ENCODE measurements at places on chromosomes 2 and 18.

GRCh38 chr2:174779361-174779928 lies 15.2 kb upstream of the CHRNA1 start:
- DNase-seq: no peak

GRCh38 chr2:156110890-156111289 lies 221.6 kb downstream of the NR4A2 start:
- no peak for DNase-seq

DNA sequence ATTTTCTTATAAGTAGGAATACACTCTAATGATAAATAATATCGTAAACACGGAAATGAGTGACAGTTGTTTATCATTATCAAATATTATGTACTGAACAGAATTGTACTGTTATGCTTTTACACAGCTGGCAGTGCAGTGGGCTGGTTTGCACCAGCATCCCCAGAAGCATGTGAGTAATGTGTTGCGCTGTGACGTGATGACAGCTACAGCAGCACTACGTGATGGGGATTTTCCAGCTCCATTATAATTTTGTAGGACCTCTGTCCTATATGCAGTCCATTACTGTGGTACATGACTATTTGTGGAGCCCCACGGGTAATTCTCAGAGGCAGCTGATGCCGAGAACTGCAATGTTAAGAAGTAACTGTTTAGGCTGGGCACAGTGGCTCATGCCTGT lies 77.3 kb upstream of the ATG16L1 start:
- DNase-seq: no peak

GRCh38 chr2:200305797-200306195 lies 697 bp upstream of the SPATS2L start:
- peak; percentile 59 for DNase-seq

GRCh38 chr18:41938445-41938844 lies 16.6 kb upstream of the PIK3C3 start:
- no peak for DNase-seq

GRCh38 chr18:61765097-61765496 lies 127.7 kb downstream of the RNF152 start:
- no peak for DNase-seq

DNA sequence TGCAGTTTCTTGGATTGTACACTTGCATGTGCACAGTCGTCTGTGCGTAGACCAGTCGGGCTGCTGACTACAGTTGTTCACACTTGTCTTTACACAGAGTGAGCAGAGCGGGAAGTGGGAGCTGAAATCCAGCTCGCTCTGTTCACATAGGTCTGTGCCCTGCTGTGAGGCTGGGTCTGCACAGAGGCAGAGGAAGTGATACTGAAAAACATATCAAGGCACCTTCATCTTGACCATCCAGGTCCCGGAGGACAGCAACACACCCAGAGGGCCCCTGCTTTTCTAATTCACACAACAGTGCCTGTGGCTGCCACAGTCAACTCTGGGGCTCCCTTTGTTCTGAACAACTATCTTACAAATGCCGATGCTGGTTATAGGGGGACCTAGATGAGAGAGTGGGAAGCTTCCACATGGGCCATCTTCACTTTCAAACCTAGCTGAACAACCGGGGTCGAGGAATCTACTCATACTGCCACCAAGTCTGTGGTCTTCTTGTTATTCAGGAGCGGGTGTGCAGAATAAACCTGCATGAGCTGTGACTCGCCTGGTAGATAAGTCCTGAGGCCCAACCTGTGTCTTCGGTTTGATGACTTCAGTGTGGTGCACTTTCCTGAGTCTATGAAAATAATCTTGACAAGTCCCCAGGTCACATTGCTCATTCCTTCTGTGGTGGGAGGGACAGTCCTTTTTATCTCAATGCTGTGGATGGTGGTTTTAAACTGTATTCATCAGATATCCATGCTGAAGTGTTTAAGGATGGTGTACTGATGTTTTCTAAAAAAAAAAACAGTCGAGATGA lies 3.5 kb upstream of the ADNP2 start:
- no peak for DNase-seq

GRCh38 chr2:17231394-17231965 lies 286.8 kb downstream of the RAD51AP2 start:
- no peak for DNase-seq

- DNase-seq: no peak
These were observed 12.7 kb downstream of the ICOS start for GRCh38 chr2:203949228-203949627.

DNA sequence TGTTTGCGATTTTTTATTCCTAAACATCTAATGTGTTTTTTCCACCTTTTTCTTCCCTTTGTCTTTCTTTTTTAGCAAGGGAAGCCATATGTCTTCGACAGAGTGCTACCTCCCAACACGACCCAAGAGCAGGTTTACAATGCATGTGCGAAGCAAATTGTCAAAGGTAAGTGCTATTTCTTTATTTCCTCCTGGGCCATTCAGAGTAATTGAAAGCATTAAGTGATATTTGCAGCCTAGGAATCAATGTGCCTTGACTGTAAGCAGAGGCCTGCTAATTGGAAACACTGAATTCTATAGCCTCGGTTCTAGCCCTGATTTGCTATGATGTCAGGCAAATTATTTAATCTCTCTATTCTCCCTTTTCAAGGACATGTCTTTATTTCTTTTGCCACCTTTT lies 47.0 kb downstream of the KIF5C start:
- no peak for DNase-seq

GRCh38 chr2:238082151-238082550 lies 18.0 kb upstream of the ESPNL start:
- no peak for DNase-seq

GRCh38 chr18:47150824-47151366 lies 595 bp upstream of the HDHD2 start:
- no peak for DNase-seq

- no peak for DNase-seq
These were observed 11.9 kb downstream of the TEX51 start for GRCh38 chr2:126910637-126911036.

- DNase-seq: peak; percentile 93
These were observed 81.4 kb downstream of the BIN1 start for GRCh38 chr2:127025359-127026166.

DNA sequence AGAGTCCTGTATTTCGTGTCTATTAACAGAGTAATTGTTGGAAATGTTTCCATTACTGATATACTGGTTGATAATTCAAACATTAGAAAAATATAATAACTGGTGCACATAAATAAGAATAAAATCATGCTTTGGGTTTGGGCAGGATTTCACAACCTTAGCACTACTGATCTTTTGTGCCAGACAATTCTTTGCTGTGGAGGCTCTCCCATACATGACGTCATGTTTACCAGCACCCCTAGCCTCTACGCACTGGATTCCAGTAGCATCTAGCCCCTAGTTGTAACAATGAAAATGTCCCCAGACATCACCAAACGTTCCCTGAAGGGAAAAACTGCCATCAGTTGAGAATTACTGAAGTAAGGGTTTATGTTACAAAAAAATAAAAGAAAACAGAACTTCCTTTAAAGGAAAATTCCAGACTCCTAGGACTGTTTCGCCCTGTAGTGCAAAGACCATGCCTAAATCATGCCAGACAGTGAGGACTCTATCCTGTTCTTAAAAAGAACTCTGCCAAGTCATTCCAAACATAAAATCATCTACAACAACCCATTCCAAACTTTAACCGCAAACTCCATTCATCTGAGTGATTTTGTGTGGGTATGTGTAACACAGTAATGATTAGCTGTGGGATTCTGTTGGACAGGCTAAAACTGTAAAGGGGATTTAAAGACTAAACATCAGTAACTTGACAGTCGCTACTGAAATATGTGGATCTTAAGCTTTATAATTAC lies 313.4 kb upstream of the CCDC68 start:
- DNase-seq: no peak

GRCh38 chr2:136137982-136138381 lies 20.0 kb upstream of the CXCR4 start:
- no peak for DNase-seq

DNA sequence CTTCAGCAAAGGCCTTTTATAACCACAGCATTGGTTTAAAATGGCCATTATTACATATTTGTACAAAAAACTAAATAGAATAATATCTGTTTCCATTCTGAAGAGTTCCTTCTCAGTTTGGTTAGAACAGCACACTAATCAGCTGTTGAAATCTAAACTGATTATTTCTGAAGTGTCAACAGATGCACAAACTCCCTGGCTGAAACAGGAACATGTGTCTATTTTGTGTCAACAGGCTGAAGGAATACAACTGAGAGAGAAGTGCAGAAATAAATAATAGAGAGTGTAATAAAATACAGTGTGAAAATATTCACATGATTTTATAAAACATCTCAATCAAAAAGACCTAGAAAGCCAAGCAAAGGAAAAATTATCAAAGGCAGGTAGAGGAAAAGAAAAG lies 29.7 kb downstream of the IKZF2 start:
- DNase-seq: no peak

DNA sequence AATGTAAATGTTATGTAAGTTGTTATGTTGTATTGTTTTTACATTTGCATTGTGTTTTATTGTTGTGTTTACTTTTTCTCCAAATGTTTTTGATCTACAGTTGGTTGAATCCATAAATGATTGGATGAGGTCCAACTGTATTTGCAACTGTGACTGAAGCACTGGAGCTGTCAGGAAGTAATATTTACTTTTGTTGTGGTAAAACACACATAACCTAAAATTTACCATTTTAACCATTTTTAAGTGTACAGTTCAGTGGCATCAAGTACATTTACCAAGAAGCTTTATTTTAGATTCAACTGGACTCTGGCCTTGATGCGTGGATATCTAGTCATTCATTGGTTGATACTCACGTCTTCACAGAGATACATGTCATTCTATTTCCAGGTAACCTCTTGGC lies 181.8 kb downstream of the THADA start:
- no peak for DNase-seq

- no peak for DNase-seq
These were observed 36.7 kb downstream of the PKP4 start for GRCh38 chr2:158493458-158493857.

- no peak for DNase-seq
These were observed 619.3 kb downstream of the TRIB2 start for GRCh38 chr2:13335862-13336535.

DNA sequence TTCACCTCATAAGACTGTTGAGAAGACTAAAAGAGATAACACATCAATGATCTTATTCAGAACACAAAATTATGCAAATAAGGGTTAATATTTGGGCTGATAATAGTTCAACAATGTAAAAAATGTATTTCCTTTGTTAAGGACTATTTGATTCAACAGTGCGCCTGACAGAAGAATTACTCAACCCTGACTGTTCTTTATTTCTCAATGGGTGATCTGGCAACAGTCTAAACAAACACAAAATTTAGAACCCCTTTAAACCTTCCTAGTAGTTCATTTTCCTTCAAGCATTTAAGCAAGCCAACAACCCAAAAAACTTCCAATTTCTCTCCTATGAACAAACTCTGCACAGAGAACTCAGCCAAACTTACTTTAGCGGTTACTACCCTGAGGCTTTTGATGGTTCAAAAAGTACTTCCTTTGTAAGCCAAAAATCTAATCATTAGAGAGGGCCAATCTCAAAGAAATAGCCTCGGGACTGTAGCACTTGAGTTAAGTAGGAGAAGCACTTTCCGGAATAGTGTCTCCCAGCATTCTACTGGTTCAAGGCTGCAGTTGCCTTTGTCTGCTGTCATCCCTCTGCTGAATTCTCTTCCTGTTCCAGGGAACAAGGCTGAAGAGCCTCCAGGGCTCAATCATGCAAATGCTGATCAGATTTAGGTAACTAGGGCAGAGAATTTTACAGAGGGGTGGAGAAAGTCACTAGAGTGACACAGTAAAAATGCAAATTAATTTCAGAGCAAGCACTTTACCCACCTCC lies 40.9 kb upstream of the MAPK4 start:
- no peak for DNase-seq

DNA sequence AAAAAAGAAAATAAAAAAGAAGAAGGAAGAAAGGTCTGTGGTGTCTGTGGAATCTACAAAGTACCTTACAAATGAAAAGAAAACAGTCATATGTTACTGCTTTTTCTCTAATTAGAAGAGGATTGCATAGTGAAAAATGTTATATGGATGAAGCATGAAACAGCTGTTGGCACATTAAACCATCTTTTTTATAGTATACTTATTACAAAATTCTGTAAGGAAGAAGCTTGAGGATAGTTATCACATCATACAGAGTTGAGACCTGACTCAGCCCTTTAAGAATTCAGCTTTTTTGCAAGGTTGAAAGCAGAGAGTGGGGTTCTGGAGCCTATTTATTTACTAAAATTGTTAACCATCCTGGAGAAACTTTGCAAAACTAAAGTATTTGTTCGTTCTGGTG lies 222.7 kb downstream of the PHLPP1 start:
- DNase-seq: no peak

- DNase-seq: no peak
These were observed 34.7 kb upstream of the CDK5R2 start for GRCh38 chr2:218924757-218925156.

DNA sequence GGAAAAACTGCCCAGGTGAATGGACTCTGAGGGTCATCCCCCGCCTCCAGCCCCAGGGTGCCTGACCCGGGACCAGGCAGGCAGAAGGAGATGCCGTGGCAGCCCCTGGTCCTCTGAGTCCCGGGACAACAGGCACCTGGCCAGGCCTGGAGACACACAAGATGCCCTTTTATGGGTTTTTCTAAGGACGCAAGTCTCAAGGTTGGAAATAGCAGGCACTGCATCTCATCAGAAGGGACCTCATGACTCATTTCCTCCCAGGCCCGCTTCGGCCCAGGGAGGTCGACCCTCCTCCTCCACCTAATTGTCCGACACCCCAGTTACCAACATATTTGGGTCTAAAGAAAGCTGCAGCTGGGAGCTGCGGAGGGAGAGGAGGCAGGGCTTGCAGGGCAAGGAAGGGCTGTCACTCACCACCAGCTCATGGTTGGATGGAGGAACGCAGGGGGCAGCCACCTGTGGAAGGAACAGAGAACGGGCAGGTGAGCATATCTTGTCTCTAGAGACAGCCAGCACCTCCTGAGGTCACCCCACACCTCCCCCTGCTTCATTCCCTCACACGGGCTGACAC lies 82.9 kb downstream of the TNS1 start:
- DNase-seq: no peak

DNA sequence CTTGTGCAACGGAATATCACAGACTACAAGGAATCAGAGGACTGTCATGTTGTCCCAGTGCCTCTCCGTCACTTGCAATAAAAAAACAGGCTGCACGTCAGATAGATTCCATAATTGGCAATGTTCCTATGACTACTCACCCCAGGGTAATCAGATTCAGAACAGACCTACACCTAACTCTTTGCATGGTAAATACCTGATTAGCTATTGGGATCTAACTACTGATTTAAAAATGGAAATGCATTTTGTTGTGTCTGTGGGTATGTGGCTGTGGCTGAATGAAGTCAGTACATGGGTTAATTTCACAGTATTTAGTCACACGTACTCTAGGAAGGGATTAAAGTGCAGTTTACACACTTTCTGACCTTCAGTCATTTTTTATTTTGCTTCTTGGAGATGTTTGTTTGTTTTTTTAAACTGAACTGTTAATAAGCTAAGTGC lies 91.7 kb downstream of the SCN3A start:
- DNase-seq: no peak
